Activated CD8-positive, alpha-beta memory T cell treated with anti-CD3 and anti-CD28 coated beads, Interleukin-2, amount 50 U/mL, for 48 hours (primary cell): ENCODE measurements at places on chromosomes 2 and 18.
A peak's percentile ranks its signal among the peaks of the same experiment; 100 is the strongest.

- peak; percentile 72 for DNase-seq
These were observed 29.9 kb downstream of the HPCAL1 start for GRCh38 chr2:10332402-10333246.

DNA sequence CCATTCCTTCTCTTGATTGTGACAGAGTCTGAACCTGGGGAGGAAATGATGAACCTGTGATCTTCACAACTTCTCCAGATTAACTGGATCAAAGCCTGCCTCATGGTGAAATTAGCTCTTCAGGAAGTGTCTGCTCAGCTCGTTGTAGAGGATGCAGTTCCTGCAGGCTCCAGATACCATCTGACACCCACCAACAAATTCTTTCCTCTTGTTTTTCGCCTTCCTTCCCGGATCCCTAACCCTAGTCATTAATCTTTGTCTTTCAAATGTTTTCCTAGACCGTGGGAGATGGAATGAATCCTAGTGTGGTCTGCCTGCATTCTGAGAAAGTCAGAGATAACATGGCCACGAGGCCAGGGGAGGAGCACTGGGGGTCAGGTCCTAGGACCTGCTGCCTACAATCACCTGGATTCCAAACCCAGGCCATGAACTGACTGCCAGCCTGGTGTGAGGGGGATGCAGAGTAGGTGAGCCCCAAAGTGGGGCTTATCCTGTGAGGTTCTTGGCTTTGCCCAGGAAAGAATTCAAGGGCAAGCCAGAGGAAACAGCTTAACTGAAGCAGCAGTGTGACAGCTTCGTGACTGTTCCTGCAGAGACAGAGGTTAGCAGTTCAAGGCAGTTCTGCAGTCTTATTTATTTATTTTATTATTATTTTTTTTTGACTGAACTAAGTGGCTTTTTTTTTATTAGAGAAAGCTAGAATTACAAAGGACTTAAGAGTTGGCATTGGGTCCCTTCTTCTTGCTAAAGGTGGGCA is 67.8 kb downstream of the DIPK1C start:
- DNase-seq: no peak

DNA sequence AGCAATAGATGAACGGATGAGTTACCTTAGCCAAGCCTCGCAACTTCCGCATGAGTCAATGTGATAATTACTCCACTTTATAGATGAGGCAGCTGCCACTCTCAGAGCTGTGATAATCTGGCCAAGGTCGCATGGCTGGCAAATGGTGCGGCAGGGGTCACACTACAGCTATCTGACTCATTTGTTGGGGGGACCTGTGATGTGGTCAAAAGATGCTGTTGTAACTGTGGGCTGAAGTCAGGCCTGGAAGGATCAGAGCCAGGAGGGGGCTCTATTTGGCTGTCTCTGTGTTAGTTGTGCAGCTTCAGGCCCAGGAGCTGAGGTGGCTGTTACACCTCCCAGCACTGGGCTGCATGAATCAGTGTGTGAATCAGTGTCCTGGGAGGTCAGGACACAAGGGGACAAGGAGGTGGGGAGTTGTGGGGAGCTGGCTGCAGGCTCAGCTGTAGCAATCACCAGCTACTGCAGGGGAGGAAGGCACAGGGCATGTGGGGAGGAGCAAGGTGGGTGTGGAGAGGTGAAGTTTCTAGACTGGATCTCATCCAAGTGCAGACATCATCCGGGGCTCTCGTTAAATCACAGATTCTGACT is 33.1 kb downstream of the NGEF start:
- DNase-seq: peak; percentile 38

DNA sequence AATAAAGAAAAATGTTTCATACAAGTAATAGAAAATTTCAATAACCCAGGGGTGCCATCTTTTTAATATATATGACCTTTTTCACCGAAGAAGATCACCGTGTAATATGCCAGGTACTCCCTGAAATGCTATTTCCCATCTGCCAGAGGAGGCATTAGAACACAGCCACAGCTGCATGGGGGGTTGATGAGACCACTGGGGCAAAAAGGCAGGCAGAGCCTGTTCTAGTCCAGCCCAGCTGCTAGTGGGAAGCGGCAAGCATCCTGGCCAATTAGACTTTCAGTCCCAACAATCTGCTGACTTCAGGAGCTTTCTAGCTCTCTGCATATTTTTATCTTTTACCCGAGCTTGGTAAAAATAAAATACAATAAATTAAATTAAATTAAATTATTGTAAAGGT is 362.6 kb downstream of the RIT2 start:
- no peak for DNase-seq

DNA sequence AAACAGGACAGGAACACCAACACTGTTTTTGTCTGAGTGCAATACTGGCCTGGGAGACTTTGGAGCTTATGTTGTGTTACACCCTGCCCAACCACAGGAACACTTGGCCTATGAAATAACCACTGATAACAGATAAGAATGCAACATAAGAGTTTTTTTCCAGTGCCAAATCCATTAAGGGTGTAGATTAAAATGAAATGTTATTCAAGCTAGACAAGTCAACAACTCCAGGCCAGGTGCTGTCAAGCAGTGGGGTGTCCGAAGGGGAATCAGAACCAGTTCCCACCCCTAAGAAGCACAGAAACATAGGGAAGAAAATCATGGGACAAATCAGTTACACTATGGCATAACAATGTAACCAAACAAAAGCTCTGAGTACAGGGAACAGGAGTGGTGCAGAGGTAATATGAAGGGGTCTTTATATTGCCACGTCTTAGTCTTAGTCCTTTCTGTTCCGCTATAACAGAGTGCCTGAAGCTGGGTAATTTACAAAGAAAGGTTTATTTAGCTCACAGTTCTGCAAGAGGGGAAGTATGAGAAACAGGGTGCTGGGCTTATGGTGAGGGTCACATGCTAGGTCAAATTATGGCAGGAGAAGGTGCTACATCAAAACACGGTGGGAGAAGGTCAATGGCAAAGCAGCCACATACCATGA is 3.8 kb downstream of the AFG3L2 start:
- DNase-seq: no peak

DNA sequence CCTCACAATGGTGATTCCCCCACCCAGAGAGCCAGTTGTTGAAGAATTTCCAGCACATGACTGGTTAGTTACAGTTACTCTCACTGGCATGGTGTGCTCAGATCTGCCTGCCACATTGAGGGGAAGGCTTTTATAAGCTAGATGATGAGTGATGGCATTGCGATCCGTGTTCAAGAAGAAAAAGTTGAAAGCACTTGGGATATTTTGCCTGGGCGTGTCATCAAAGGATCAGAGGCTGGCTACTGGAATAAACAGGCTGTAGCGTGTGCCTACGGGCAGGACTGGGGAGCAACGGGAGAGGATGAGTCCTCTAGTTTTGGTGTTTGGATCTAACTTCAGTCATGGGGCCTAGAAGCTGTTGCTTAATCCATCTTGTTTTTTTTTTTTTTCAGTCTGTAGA is 175.0 kb downstream of the SETBP1 start:
- no peak for DNase-seq

GRCh38 chr2:101737478-101738255 is 40.2 kb downstream of the MAP4K4 start:
- DNase-seq: no peak
